Temporal lobe (tissue), 4 donors: ENCODE measurements at places on chromosomes 6 and 20. TPM values are rescaled to one million over a fixed set of nuclear protein-coding genes. Genes with fewer than 3 reads are reported as not detected.

The FRK gene
- total RNA-seq: 0.49 TPM

The SEL1L2 gene
- total RNA-seq: under 0.01 TPM

The TRAPPC3L gene
- under 0.01 TPM for total RNA-seq

The FAM209B gene
- not detected for total RNA-seq

The CDC25B gene
- total RNA-seq: 6.6 TPM

The PTPRT gene
- total RNA-seq: 34.7 TPM

The CD2AP gene
- 13.0 TPM for total RNA-seq

The GNAS-AS1 gene
- total RNA-seq: 0.49 TPM

The KIF25 gene
- total RNA-seq: 0.25 TPM

The KIF6 gene
- 0.98 TPM for total RNA-seq

The DYNLT1 gene
- total RNA-seq: 46.5 TPM

The FKBP1A gene
- 68.4 TPM for total RNA-seq

The CEP85L gene
- total RNA-seq: 24.3 TPM

The SPACA1 gene
- not detected for total RNA-seq

The TTK gene
- 4.4 TPM for total RNA-seq

The PROCR gene
- 3.9 TPM for total RNA-seq

The ANKRD6 gene
- total RNA-seq: 36.4 TPM

The OPN5 gene
- total RNA-seq: not detected

The TUBB2A gene
- 1,088 TPM for total RNA-seq

The ZNF334 gene
- 17.5 TPM for total RNA-seq

The MAP7 gene
- 4.2 TPM for total RNA-seq

The FKBP1C gene
- total RNA-seq: not detected

The ELOVL5 gene
- 48.2 TPM for total RNA-seq

The HTR1B gene
- total RNA-seq: 2.2 TPM

The FAM83C gene
- not detected for total RNA-seq

The IL17A gene
- not detected for total RNA-seq

The SLC22A16 gene
- 0.49 TPM for total RNA-seq

The CPNE5 gene
- 12.3 TPM for total RNA-seq

The FAM184A gene
- total RNA-seq: 29.7 TPM

The PRSS16 gene
- not detected for total RNA-seq

The MGME1 gene
- 6.1 TPM for total RNA-seq

The FAM217A gene
- not detected for total RNA-seq

The OR2B6 gene
- total RNA-seq: not detected

The ATP5F1E gene
- total RNA-seq: 28.3 TPM

The TSHZ2 gene
- total RNA-seq: 2.0 TPM

The OR2H1 gene
- not detected for total RNA-seq

The INSM1 gene
- total RNA-seq: 13.3 TPM

The ENPP1 gene
- total RNA-seq: 0.74 TPM

The RIMS1 gene
- 233 TPM for total RNA-seq

The SEMG1 gene
- total RNA-seq: not detected

The CLPSL1 gene
- not detected for total RNA-seq

The MRPS26 gene
- 24.3 TPM for total RNA-seq
